ENCODE measurements at places on chromosomes 5 and 9.

GRCh38 chr5:158234323-158235158 is 375.6 kb upstream of the CLINT1 start:
- no peak for DNase-seq

GRCh38 chr5:151427258-151427657 is 20.1 kb upstream of the SLC36A1 start:
- DNase-seq: no peak

DNA sequence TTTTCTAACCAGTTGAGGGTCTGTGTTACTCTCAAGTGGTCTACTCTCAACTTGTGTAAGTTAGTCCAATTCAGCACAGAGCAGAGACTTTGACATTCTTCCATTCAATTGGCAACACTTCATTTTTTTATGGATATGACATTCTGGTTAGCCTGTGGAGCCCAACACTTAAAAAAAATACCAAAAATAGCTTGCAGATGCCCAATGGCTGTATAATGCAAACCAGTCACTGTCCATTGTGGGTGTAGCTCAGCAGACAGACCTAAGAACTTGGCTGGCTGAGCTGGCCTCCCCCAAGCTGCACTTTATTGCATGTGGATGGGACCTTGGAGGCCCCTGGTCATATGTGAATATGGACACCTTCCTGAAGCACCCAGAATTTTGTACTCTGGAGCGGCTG is 103.2 kb downstream of the DPYSL3 start:
- no peak for DNase-seq

GRCh38 chr5:167244583-167244982 is 1046.9 kb upstream of the WWC1 start:
- no peak for DNase-seq

DNA sequence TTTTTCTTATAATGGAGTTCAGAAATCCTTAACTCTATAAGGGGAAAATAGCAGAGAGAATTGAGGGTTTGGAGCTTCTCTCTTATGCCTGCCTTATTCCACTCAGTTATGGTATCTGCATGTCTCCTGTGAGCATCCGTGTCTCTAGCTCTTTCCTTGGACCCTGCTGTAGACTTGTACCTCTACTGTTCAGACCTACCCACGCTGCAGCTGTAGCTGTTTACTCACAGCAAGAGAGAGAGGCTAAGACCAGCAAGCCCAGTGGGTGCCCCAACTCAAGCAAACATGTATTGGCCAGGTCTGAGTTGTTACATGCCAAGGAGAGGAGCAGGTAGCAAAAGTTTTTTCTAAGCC is 7.1 kb upstream of the PCSK1 start:
- no peak for DNase-seq

DNA sequence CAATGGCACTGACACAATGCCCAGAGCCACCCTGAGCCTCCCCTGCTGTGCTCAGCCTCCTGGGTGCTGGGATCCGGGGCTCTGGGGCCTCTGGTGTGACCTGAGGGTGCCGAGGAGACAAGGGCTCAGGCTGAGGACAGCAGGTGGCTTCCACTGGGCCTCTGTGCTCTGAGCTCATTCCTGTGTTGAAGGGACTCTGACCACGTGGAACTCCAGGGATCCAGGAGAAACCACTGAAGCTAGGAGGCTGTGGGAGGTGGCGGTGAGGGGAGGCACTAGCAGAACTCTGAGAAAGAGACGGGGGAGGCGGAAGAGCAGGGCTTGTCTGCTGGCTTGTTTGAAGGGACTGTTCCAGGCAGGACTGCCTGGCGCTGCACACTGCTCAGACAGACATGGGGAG is 318.7 kb upstream of the IRX1 start:
- DNase-seq: no peak

DNA sequence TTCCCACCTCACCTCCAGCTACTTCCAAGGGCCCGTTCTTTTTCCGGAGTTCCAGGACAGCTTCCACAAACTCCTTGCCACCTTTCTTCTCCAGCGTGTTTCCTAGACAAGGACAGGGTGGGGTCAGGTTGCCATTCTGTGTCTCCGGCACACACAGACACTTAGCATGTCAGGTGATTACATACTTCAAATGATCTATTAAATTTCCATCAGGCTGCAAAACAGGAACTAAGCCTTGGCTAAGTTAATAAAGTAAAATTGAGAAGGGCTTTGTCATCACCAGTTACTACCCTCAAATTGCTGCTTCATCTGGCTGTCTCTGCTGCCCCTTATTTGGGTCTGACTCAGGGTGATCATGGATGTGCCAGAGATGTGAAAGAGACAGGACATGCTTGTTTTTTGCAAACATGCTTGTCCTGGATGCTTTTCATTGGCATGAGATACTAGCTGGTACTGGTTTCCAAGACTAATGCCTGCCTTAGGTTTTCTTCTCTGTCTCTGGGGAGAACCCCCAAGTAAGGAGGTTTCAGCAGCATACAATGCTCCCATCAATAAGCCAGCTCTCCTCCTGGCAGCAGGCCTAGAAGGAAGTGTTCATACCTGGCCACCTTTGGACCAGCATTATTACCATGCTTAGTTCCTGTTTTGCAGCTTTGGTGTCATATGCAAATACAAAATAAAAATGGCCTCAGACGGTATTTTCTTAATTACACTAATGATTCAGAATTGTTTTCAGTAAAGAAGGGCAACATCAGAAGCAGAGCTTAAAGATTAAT is 52.9 kb downstream of the MACROH2A1 start:
- no peak for DNase-seq

DNA sequence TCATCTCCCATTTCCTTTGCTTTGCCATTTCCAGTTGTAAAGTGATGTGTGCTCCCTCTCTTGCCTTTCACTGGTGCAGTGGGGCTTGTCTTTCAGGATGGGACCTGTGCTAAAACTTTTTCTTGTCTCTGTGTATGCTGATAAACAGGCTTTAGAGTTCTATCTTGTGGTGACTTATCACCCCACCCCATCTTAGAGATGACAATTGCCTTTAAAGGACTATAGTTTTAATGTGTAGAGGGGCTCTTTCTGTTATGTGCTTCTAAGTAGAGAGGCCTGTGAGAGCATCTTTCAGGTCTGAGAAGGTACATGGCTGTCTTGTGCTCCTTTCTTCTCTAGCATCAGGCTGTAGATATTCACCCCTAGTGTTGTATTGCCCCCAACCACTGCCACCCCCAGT is 21.9 kb downstream of the MAN2A1 start:
- no peak for DNase-seq

- DNase-seq: no peak
These were observed 124.4 kb upstream of the ADCY2 start for GRCh38 chr5:7271435-7272084.

- no peak for DNase-seq
These were observed 221.8 kb upstream of the RASEF start for GRCh38 chr9:83284746-83285145.

GRCh38 chr5:5710471-5710870 is 288.0 kb downstream of the ICE1 start:
- peak; percentile 30 for DNase-seq

DNA sequence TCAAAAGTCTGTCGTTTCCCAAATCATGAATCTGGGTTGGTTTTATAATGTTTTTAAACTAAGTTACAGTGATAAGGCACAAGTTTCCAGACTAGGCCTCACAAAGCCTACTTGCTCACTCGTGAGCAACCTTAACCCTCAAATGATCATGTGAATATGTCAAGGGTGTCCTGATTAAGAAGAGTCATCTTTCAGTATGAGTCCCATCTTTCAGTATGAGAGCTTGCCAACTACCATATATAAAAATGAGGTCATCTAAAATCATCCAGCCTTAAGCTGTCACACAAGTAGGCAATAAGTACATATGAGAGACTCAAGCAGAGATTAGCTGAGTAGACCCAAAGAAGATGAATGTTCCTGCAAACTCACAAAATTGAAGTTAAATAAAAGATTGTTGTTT is 668.4 kb upstream of the FAM174A start:
- no peak for DNase-seq

DNA sequence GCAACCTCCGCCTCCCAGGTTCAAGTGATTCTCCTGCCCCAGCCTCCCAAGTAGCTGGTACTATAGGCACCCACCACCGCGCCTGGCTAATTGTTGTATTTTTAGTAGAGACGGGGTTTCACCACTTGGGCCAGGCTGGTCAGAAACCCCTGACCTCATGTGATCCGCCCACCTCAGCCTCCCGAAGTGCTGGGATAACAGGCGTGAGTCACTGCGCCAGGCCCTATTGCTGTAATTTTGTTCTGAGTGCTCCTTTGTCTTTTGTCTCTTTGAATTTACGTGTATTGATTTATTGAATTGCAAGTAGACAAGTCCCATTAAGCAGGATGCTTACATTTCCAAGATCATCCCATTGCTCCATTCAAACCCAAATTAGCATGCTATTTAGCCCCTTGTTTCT is 186.7 kb downstream of the MSX2 start:
- DNase-seq: no peak

GRCh38 chr5:30401479-30402058 is 791.9 kb upstream of the CDH6 start:
- peak; percentile 0 for DNase-seq

DNA sequence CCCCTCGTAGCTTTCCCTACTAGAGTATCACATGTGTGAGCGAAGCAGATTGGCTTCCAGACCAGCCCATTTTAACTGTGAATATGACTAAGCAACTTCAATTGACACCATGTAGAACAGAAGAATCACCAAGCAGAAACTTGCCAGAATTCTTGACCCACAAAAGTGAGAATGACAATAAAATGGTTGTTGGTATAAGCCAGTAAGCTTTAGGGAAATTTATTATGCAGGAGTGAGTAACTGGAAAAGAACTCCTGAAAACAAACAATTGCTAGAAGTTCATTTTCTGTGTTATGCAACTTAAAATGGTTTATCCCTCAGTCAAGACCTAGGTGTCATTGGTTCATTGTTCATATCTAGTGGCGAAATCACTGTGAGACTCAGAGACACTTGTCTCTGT is 303.1 kb downstream of the DMRT2 start:
- DNase-seq: no peak

GRCh38 chr5:150616506-150616905 is 24.0 kb upstream of the SYNPO start:
- no peak for DNase-seq

GRCh38 chr5:87385802-87386201 is 26.9 kb downstream of the CCNH start:
- DNase-seq: no peak

GRCh38 chr5:36728697-36729543 is 122.5 kb downstream of the SLC1A3 start:
- DNase-seq: peak; percentile 53

DNA sequence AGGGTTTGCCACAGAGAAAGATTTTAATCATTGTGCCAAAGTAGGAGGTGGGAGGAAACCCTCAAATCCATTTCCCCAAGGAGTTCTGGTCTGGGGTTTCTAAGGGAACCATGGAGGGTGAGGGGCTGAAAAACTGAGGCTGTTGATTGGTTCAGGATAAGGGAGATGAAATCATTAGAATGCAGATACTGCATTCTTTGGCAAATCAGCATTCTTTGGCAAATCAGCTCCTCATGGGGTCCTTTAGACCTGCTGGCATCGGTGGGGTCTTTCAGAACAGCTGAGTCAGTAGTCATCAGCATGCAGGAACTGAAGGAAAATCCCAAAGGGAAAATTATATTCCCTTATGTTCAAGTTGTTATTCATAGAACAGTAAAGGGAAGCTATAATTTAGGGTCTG is 585.5 kb downstream of the ISL1 start:
- DNase-seq: no peak

Measured in NCI-H1105 (cell line).